ENCODE measurements at places on chromosomes 11 and 22.
A peak's percentile ranks its signal among the peaks of the same experiment; 100 is the strongest.

- DNase-seq, result peak; percentile 25
Measured at GRCh38 chr11:87300640-87301380, 263.1 kb downstream of the TMEM135 start.

DNA sequence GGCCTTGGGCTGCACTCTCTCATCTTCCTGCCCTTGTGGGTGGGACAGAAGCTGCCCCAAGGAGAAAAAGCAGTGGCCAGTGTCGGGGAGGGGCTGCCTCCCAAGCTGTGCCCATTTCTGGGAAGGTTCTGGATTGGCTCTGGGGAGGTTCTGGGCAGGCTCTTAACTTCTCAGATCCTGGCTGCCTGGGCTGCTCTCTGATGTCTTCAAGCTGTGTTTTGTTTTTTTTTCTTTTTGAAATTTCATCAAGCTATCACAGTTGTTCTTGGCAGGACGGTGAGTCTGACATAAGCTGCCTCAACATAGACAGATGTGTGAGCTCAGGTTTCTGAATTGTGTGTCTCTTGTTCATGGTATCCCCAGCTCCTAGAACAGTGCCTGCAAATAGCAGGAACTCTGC, 1032.0 kb downstream of the BRD1 start:
- DNase-seq, result no peak

DNA sequence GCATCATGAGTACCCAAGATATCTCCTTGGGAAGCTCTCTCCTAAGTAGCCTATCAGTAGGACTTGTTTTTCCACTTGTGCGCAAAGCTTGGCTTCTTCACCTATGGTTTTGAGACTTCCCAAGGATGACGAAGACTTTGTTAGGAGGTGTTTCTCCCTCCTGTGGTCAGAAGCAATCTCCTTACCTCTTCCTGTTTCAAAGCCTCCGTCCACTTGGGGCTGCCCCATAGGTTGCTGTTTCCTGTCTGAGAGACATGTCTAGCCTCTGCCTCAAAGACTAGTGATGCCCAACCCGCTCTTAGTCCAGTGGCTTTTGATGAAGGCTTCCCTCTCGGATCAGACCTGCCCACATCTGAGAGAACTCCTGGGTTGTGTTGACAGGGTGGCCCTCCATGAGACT, 92.9 kb downstream of the TRAF6 start:
- no peak for DNase-seq

- no peak for DNase-seq
Measured at GRCh38 chr11:134628426-134628825, 216.4 kb upstream of the B3GAT1 start.

DNA sequence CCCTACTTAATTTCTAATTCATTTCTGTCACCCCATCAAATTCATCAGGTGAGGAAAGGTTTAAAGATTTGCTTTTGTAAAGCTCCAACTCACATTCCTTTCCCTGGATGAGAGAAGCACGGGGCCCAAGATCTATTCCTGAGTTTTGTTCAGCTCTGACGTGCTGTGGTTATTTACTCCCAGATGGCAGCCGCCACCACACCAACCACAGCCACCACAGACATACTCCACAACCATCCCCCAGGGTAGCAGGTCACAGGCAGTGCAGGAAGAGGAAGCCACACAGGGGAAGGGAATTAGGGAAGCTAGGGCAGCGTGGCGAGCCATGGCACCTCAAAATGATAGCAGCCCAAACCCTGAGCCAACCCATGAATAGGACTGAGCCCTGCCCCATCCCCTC, 63.5 kb upstream of the CSNK2A3 start:
- no peak for DNase-seq

- DNase-seq, result peak; percentile 39
Measured at GRCh38 chr22:35301372-35301874, 1.7 kb downstream of the TOM1 start.

- peak; percentile 36 for DNase-seq
Measured at GRCh38 chr22:42990131-42990838, 24.7 kb downstream of the PACSIN2 start.

GRCh38 chr11:76695133-76695532, 24.6 kb upstream of the LRRC32 start:
- DNase-seq, result no peak

DNA sequence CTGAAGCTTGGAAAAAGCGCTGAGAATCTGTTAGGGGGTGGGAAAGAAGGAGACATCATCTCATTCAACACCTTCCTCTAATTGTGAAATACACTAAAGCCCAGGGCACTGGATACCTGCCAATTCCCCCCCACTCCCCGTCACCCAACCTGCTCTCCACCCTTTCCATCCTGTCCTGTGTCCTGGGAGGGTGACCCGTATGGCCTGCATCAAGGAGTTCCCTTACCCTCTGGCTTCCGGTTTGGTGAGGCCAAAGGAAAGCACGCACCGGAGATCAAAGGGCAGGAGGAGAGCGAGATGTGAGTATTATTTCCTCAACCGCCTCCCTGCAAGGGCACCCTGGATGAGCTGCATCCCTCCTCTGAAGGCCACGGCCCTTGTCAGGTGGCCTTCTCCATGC, 65.0 kb upstream of the PTPRJ start:
- DNase-seq, result peak; percentile 11

DNA sequence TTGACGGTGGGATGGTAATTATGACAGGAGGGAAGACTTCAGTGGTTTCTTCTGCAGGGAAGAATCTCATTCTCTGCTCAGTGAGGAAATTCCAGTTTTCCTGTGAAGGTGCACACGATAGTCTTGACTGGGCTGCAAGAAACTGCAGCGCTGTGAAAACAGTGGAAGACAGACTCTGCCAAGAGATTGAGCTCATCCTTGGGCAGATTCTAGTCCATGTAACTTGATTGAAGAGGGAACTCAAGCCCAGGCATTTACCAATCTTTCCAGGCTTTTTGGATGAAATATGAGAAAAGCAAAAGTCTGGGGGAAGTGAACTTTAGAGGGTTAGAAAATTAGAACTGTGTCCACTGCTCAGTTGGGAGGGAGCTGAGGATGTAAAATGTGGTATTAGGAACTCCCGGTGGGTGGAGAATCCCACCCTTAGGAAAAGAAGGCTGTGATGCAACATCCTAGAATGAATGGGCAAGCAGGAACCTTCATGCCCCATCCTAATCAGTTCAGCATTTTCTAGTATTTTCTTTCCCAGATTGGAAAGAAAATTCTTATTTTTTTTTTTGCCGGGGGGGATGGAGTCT, 212.6 kb downstream of the DBX1 start:
- no peak for DNase-seq

GRCh38 chr22:39731881-39732555, 161.5 kb downstream of the CACNA1I start:
- DNase-seq, result no peak

GRCh38 chr11:82996966-82997606, 74.6 kb downstream of the RAB30 start:
- DNase-seq, result peak; percentile 80

DNA sequence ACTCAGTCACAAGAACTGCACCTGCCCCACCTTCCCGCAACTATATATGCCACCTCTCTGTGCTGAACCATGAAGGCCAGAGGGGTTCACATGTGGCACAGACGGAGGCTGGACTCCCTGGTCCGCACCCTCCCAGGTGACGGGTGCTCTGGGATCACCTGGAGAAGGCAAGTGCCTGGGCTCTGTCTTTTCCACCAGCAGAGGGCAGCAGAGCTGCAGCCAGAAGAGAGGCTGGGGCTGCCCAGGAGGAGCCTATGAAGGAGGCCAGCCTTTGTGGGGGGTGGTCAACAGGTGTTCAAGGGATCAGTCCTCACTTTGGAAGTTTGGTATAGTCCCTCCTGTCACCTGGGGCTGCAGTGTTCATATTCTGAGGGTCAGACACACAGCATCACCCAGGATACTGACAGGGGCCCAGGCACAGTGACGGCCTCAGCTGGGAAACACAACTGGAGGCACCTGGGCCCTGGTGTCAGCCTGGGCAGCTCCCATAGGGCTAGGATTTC, 39.2 kb upstream of the IGLL5 start:
- DNase-seq, result peak; percentile 79

DNA sequence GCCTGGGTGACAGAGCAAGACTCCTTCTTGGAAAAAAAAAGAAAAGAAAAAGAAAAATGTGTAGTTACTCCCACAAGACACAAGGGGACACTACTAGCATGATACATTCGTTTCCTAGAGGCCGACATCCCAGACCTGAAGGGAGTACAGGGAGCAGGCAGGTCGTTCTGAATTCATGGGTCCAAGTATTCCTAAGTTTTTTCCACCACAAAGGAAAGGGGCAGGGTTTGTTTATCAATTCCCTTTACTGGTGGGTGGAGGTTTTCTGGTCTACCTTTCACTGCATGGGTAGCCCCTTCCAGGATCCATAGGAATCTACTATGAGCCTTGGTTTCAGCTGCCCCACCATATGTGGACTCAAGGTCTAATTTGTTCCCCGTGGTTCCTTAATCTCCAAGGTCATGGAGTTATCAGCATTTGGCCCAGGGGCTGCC, 11.8 kb downstream of the TIGD3 start:
- peak; percentile 54 for DNase-seq

GRCh38 chr22:50737728-50738648, at the start of gene ACR:
TSS of gene ACR (plus strand) at chr22:50738204. CDS start at chr22:50738236, 32 bp downstream.
- DNase-seq, result no peak

GRCh38 chr11:1507381-1508140, 21.0 kb upstream of the MOB2 start:
- DNase-seq, result no peak

DNA sequence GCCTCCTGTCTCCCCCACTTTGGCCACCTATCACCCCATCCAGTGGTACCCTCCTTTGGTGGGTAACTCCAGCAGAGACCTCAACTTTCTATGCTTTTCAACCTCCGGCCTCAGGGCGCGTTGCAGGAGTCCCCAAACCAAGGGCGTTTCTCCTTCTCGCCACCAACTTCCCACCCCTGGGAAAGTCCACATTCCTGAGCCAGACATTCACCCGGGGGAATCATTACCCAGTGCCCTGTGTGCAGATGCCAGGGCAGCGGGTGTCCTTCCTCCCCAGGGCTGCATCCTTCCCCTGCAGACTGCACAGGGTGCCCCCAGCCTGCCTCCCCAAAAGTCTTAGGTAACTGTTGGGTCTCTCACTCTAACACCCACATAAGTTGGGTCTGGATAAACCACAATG, 26.4 kb downstream of the MYEOV start:
- DNase-seq, result no peak

- DNase-seq, result no peak
Measured at GRCh38 chr11:112173152-112173551, 2.2 kb upstream of the BCO2 start.

DNA sequence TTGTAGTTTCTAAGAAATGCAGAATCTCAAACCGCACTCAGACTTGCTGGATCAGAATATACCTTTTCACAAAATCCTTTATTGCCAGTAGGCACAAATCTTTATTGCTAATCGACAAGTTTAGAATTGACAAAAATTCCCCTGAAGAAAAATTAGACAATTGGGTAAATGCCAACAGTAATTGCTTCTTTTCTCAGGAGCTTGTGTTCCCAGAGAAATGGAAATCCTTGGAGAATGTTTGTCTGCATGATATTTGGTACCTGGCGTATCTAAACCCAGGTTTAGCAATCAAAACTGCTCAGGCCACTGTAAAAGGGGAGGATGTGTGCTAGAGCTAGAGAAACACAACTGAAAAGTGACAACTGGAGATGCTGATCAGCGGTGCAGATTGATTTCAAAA, at the start of gene OR8G5:
Gene OR8G5, plus strand, starts transcription at position 301 of the 400 bp plus-strand sequence. CDS start 8,556 bp downstream, outside the sequence.
- DNase-seq, result no peak

DNA sequence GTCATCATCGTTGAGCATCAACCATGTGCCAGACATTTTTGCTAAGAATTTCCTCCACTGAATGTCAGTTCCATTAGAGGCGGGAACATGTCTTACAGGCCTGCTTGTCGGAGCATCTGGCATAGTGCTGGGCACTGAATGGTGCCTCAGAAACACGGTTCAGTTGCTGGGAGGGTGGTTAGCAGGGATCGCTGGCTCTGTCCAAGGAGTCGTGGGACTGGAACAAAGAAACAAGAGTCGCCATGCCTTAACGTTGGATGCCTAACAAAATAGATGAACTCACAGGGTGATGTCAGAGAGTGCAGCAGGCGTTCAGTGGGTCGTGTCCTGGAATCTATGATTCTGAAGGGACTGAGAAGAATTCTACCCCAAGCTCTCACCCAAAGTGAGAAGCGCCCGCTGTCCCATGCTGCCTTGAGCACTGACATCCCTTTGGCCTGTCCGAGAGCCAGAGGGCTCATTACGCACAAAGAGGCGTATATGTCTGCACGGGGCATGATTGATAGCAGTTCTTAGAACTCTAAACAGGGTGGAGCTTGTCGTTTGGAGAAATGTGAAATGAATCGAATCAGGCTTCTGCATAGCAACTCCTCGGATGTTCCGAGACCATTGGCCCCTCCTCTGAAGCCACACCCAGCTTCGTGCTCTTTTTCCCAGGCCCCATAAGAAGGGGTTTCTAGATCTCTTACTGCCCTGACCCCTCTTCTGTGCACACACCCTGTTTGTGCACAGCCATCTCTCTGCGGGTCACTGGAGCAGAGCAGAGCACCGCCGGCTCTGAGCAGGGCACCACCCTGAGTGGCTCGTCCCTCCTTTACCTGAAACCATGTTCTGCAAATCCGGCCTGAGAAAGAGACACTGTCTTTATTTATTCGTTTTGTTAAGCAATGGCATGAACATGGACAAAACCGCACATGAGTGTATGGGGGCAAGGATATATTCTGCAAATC, 113.1 kb upstream of the B3GAT1 start:
- DNase-seq, result peak; percentile 2

DNA sequence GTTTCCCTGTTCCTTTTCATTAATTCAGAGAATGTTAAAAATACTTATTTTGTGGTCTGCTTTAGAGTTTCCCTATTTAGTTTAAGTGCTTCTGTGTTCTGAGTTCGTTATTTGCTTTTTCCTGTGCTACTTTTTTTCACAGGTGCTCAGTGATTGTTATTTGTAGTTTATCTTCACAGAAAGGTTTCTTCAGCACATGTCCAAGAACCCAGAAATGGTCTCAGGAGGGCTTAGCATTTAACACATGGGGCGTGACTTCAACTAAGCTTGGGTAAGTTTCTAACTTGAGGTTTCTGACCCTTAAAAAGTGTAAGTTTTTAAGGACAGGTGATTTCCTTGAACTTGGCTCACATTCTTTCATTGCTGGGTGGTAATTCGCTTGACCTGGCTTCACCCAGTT, 157.3 kb downstream of the AASDHPPT start:
- DNase-seq, result no peak

- no peak for DNase-seq
Measured at GRCh38 chr11:111135778-111136570, 109.6 kb upstream of the POU2AF2 start.

- DNase-seq, result no peak
Measured at GRCh38 chr11:123518496-123519054, 88.5 kb downstream of the GRAMD1B start.

Measured in transverse colon (tissue), 4 donors.